Fibroblast of upper back skin (primary cell): ENCODE measurements at places on chromosomes 5 and 9.

GRCh38 chr9:121537283-121537682 is 37.6 kb upstream of the GGTA1 start:
- DNase-seq = no peak

DNA sequence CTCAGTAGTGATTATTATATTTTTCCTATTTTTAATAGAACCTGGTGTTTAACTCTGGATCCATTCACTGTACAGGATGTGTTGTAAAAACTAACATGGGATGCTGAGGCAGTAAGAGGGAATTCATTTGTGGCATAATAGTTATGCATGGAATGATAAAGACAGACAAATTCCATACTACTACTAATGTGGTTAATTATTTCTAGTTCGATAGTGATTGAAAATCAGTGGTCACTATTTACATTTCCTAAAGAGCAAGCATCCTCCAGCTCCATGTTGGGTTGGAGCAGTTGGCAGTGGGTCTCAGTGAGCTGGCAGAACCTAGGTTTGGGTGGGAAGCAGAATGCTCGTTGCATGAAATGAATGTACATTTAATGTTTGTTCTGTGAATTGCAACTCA is 122.6 kb downstream of the SAXO1 start:
- peak; percentile 46 for DNase-seq

DNA sequence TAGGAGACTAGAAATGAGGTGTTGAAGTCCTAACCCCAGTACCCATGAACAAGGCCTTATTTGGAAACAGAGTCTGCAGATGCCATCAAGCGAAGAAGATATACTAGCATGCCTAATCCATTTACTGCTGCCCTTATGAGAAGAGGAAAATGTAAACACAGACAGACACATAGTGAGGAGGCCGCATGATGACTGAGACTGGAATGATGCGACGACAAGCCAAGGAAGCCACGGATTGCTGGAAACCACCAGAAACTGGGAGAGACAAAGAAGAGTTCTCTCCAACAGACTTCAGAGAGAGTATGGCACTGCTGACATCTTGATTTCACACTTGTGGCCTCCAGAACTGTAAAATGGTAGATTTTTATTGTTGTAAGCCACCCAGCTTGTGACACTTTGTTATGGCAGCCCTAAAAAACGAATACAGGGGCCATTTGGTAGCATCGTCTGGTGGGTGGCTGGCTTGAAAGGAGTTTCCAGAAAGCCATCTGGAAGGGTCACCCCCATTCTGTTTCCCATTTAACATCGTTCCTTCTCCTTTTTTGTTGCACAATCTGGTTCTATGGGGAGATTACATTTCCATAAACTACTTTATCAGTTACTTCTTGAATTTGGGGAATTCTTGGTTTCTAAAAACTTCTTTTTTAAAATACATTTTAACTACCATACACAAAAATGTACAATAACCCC is 193.1 kb downstream of the HSD17B3 start:
- peak; percentile 71 for DNase-seq

GRCh38 chr9:89442981-89443814 is 54.7 kb downstream of the SEMA4D start:
- peak; percentile 55 for DNase-seq

GRCh38 chr5:36059571-36060419 is 6.9 kb downstream of the UGT3A2 start:
- DNase-seq = peak; percentile 41

DNA sequence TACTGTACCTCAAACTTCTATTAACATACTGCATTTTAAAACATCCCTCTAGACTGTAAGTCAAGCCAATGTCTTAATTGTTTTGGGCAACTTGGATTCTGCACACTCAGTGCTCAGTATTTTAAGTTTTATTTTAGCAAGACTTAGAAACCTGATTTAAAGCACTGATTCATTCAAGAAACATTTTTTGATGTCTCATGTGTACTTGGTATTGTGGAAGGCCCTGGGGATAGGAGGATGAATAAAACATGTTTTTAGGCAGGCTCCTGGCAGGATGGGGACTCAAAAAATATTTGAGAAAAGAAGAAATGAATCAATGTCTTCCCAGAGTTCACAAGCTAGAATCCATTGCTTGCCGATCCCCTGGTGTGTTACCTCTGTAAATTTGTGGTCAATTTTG is 334.0 kb upstream of the PUM3 start:
- peak; percentile 83 for DNase-seq

DNA sequence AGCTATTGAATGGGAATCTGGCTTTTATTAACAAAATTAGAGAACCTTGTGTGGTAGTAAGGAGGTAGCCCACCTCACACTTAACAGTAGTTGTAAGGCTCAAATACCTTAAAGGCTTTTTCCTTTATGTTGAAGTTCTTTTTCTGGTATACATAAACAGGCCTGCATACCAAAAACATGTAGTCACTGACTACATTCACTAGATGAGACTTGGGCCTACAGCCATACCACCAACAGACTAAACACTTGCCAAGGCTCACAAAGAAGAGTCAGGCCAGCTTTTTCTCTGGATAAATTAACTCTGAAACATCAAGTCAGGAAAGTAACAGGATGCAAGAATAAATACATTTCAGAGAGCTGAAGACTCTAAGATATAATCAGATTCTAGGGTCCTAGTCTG is 78.6 kb upstream of the MPDZ start:
- peak; percentile 97 for DNase-seq

DNA sequence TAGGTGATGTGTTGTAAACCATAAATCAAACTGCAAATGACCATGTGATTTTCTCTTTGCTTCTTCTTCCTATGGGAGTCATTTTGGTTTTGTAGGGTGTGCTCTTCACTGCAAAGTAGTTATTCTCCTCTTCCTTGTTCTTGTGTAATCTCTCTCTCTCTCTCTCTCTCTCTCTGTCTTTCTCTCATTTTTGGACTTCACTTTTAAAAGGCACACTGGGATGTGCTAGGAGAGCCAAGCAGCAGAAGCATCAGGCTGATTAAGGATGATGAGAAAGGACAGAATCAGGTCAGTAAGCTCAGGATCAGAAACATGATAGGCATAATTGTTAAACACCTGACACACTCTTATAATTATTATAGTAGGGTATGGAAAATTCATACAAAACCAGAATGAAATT is 505.3 kb upstream of the ZNF608 start:
- no peak for DNase-seq

GRCh38 chr5:7395432-7395946 is 449 bp upstream of the ADCY2 start:
- no peak for DNase-seq

- no peak for DNase-seq
Observed at GRCh38 chr9:36980148-36980974, 53.7 kb downstream of the PAX5 start.

DNA sequence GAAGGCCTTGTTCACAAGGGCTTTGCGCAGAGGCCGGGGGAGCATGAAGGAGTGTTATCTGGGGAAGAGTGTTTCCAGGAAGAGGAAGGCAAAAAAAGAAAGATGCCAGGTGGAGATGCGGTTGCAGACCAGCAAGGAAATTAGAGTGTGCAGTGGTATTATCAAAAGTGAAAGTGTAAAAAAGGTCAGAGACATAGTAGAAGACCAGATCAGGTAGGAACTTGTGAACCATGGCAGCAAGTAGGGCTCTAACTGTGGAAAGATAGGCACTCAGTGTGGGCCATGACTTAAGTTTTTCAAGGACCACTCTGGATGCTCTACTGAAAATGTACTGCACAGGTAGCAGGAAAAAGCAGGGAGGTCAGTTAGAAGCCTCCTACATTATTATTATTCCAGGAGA is 90.1 kb upstream of the SPOCK1 start:
- DNase-seq = no peak

- DNase-seq = peak; percentile 26
Observed at GRCh38 chr5:156715287-156715686, 134.8 kb upstream of the PPP1R2B start.

DNA sequence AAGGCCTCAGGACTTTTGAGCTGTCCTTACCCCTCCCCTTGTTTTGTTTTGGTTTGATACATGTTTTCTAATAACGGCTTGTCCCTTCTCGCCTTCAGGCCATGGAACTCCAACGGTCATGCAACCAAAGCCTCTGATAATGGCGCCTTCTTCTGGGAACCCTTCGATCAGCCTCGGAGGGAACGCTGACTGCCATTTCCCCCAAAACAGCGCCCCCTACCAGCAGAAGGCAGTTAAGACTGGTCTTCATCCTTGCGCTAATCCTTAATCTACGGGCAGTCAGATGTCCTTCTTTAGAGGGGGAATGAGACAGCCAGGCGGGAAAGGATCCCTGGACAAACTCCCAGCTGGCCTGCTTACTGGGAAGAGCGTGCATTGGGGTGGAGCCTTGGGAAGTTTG is 276.6 kb downstream of the ICE1 start:
- DNase-seq = no peak

- DNase-seq = no peak
Observed at GRCh38 chr9:87657190-87657589, 68.7 kb upstream of the CTSL start.

- peak; percentile 44 for DNase-seq
Observed at GRCh38 chr5:135565266-135565665, 13.5 kb downstream of the CXCL14 start.

GRCh38 chr9:86945728-86946200 is 1.5 kb downstream of the GAS1 start:
- DNase-seq = peak; percentile 40

DNA sequence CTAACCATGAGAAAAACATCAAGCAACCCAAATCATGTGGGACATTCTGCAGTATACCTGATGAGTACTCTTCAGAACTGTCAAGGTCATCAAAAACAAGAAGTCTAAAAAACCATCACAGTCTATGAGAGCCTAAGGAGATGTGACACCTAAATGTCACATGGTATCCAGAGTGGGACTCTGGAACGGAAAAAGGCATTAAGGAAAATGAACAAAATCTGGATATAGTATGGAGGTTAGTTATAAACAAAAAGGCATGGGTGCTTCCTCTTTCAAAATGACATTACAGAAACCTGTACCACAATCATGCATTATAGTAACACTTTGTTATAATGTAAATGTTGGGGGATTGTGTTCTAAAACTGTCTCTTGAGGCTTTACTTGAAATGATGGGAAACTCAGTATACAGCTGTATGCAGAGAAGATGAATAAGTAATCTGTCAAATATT is 47.4 kb downstream of the PRKACG start:
- no peak for DNase-seq

DNA sequence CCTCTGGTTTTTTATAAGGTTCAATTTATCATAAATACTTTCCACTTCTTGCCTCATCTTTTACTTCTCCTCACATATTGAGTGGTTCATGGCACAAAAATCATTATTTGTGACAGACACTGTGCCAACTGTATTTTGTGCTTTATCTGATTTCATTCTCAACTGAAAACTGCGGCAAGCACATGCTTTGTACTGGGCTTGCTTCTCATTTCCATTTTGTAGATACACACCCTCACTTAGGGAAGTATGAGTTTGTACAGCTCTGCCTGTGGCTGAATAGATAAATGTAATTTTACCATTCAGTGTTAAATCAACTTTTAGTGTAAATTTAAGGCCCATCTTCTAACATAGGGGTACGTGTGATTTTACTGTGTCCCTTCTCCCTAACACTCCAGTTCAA is 83.6 kb downstream of the ANXA2R start:
- DNase-seq = no peak

GRCh38 chr5:171667341-171668096 is 118.1 kb upstream of the SMIM23 start:
- DNase-seq = peak; percentile 96

DNA sequence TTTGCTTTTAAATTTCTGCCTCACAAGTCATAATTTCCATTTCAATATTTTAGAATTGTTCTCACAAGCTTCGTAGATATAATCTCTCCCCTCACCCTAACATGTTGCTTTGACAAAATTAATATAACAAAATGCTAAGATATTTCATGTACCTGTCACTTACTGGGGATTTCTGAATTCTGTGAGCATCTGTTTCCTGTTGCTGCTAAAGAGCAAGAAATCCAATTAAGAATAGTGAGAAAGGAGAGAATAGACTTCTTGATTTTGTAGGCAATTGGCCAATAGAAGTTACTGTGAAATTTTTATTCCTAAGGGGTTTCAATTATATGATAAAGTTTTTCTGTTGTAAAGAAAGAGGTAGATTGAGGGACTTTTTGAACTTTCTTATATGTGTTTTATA is 796.5 kb upstream of the ARRDC3 start:
- DNase-seq = no peak

DNA sequence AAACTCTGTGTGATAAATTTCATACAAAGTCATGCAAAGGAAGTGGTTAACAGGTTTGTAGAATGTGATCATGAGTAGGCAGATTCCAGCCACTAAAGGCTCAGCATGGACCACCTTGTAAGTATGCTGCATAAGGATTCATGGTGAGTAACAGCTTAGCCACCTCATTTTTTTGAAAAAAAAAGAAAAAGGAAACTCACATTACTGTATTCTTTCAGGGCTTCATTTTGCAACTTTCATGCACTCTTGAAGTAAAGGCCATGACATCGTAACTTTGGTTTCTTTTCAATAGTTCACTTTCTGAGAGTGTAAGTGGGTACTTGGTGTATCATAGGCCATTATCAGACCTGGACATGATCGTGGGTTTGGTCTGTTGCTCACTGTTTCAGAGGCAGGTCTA is 175.1 kb downstream of the PCSK1 start:
- DNase-seq = peak; percentile 93

DNA sequence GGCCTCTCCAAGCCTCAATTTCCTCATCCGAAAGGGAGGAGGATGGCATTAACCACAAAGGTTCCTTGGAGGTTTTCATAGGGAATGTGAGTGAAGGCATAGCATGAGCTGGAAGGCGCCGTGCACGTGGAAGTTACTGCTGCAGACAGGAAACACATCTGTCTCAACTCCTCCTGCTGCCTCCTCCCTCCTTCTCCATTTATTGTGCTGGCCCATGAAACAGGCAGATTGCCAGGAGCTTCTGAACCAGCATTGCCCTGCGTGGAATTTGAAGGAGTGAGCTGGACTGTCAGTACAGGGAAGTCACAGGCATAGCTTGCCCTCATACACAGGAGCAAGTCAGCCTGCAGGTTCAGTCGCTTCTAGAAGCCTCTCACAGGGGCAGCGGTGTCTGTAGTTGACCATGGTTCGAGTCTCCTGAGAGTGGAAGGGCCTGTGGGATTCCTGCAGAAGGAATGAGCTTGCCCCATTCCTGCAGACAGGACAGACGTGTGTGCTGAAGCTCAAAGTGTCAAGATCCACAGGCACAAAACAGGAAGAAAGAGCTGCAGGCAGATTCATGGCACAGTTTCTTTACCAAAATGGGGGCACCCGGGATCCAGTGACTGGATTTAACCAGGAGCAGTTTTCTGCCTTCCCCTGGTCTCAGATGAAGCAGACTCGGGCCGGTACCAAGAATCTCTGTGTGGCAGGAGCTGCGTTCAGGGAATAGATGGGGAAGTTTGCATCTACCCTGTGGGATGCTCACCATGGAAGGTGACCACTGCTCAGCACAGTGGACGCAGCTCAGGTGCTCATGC is 48.7 kb upstream of the CTSL start:
- no peak for DNase-seq

DNA sequence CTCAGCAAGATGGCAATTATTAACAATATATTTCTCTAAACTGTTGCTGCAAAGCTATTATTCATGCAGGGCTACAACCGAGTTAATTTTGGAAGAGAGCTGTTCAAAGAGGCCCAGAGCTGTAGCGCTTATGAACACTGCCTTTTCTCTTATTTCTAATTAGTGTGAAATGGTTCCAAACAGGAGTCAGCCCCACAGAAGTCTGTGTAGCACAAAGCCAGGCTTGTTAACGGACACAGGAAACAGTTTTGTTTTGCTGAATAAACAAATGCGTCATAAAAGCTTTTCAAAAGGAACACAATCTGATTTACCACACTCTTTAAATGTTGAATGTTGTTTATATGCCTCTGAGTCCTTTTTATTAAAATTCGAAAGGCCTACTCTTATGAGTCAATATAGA is 396.5 kb downstream of the ANXA1 start:
- no peak for DNase-seq

- no peak for DNase-seq
Observed at GRCh38 chr5:160824301-160825001, 27.6 kb downstream of the ATP10B start.

GRCh38 chr5:2797160-2797559 is 45.7 kb upstream of the IRX2 start:
- DNase-seq = no peak
